ENCODE measurements at places on chromosomes 7 and 10.
A peak's percentile ranks its signal among the peaks of the same experiment; 100 is the strongest.

DNA sequence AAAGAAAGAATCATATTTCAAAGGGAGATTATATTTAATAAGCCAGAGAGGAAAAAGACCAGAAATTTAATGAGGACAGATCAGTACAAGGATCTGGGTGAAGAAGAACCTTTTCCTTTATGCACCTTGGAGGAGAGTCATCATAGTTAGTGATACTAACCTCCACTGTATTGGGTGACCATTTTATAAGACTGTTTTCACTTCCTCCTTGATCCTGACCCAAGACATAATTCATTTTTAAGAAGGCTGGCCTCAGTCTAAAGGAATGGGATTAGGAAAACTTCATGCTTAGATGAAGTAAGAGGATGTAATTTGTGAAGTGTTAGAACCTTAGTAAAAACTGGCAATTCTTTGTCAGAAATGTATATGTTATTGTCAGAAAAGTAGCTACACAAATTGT, 68.6 kb downstream of the ADAM22 start:
- DNase-seq, result no peak

DNA sequence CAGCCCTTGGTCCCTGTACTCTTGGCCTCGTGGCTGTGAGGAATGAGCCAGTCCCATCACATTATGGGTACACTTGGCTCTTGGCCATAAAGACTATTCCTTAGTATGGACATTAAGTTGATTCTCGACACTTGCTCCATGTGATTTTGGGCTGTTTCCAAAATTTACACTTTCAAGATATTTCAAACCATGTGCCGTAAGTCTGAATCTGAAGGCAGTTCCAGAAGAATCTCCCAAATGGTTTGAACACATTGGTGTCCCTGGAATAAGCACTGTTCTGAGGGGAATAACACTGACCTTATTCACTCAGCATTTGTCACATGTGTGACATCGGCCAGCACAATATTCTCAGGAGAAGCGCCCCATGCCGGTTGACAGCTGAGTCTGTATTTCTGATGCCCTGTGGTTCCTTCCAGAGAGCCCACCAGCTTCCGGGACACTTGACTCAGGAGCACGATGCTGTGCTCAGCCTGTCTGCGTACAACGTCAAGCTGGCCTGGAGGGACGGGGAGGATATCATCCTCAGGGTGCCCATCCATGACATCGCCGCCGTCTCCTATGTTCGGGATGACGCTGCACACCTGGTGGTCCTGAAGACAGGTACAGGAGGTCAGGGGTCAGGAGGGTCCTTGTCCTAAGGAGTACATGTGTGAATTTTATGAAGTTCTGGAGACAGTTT, 24.6 kb downstream of the NACAD start:
- DNase-seq, result no peak

GRCh38 chr7:16880554-16880953, 1.2 kb downstream of the AGR3 start:
- DNase-seq, result no peak

DNA sequence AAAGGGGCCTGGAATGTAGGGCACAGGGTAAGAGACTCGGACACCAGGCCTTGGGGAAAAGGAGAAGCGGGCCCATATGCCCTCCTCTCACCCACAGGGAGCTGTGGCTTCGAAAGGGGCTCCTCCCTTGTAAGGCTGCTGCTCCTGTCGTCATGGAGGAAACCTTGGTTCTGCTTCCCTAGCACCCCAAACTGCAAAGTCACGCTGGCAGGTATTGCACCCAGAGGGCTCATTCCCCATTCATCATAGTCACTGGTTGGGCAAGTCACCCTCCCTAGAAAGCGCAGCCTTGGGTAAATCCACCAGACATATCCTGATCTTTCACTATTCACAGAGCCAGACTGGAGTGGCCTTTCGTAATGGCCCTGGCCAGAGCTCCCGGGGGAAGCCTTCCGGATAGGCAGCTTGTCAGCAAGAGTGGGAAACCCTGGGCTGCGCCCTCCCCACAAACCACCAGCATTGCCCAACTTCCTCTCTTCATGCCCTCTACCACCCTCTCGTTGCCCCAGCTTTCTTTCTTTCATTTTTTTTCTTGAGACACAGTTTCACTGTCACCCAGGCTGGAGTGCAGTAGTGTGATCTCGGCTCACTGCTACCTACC, 121.0 kb downstream of the HIP1 start:
- DNase-seq, result peak; percentile 43

DNA sequence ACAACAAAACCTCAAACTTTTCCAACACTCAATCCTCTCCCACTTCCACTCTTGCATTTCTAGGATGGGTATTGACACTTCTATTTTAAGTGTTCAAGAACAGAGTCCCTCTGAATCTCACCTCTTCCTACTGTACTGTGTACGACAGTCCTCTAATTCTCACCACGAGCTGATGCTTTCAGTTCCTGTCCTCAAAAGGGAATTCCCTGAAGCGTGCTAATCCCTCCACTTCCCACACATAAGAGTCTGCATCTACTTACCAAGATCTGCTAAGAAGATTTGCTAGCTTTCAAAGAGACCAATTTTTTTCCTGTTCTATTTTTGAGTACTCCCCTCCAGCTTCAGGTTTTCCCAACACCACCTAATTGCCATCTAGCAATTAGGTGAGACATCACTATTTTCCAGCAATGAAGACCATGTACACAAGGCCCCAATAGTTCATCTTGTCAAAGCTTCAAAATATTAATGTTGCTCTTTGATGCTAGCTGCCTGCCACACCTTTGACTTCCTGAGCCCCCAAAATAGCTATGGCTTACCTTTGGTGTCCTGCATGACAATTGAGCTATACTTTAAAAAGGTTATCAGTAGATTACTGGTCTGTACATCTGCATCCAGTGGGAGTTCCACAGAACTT, 54.4 kb downstream of the ARMH3 start:
- no peak for DNase-seq

GRCh38 chr7:112110651-112111050, 95.5 kb downstream of the DOCK4 start:
- no peak for DNase-seq

- no peak for DNase-seq
Observed at GRCh38 chr7:84583331-84583730, 388.7 kb upstream of the SEMA3A start.

DNA sequence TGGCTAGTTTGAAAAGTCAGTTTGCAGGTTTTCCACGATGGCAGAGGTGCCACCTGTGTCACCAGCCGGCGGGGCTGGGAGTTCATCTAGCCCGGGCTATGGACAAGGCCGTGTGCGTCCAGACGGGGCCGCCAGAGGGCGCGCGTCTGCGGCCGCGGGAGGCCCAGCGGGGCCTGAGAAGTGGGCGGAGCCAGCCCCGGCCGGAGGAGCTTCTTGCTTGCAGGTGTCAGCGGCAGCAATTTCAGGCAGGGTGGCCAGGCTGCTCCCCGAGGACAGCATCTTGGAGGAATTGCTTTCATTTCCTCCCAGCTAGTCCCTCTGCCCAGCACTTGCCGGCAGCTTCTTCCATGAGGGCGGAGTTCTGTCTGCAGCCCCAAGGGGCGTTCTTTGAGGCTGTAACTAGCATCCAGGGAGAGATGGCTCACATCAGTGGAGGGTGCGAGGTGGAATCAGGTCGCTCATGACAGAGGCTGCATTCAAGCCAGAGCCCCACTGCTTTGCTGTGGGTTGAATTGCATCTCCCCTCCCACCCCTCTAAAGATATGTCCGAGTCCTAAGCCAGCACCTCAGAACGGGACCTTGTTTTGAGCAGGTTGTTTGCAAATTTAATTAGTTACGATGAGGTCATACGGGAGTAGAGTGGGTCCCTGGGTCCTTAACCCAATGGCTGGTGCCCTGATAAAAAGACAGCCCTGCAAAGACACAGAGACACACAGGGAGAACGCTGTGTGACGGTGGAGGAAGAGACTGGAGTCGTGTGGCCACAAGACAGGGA, 85.9 kb upstream of the MKI67 start:
- DNase-seq, result no peak

DNA sequence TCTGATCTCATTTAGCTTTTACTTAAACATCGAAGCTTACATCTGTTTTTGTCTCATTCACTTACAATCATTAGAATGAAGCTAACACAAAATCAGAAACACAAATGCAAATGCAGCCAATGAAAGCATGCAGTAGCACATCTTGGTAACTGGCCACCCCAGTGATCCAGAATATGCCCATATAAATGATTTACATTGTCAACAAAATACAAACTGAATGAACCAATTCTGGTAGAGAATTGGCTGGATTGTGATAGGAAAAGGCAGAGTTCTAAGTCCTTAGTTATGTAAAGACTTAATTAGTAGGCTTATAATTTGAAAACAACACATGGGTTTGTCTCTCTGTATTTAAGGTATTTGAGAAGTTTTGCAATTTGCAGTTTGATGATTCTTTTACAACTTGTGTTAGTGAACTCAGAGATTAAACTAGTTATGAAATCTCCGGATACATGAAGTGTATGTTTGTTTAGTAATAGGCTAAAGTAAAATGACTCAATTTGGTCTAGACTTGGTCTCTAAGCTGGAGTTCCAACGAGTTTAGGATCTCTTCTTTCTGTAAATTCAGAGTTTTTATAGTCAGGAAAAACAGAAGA, 21.2 kb downstream of the TECTB start:
- DNase-seq, result peak; percentile 76

DNA sequence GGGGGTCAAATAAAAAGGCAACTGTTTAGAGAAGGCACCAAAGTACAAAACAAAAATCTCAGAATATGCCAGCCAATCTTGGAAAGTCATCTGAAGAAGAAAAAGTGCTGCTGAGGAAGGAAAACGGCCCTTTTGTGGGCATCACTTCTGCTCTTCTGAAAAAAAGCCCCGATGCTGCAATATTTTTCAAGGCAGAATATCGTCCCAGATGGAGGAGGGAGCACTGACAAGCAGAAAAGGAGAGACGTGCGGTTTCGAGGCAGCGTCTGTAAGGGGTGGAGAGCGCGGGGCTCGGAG, 959 bp upstream of the ATRNL1 start:
- no peak for DNase-seq

GRCh38 chr10:125217990-125218675, 57.8 kb upstream of the CTBP2 start:
- DNase-seq, result peak; percentile 23

DNA sequence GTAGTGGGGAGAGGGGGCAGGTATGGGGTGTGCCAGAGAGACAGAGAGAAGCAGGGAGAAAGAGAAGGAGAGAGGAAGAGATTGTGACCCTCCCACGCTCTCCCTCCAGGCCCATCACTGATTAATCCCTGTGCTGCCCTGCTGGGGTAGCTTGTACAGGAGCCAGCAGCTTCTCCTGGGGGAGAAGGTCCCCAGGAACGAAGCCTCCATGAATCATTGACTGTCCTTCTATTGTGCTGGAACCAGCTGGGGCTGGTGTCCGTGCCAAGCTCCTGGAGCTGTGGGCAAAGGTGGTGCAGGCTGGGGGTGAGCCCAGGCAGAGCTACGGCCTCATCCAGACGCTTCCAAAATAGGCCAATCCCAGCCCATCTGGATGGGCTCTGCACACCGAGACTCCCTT, 20.9 kb downstream of the AQP1 start:
- DNase-seq, result no peak

DNA sequence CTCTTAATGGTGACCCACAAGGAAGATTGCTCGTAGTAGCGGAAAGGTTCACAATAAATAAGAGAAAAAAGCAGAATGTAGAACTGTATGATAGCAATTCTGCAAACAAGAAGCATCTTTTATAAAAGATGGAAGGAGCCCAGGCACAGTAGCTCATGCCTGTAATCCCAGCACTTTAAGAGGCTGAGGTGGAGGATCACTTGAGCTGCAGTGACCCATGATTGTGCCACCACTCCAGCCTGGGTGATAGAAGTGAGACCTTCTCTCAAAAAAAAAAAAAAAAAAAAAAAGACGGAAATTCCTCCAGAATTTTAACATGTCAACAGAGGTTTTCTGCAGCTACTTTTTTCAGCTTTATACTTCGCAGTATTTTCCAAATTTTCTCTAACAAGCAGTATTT, 13.2 kb downstream of the GATAD1 start:
- DNase-seq, result no peak

- no peak for DNase-seq
Observed at GRCh38 chr10:128210215-128211063, 84.2 kb upstream of the MKI67 start.

GRCh38 chr10:127376071-127376470, 173.0 kb upstream of the NPS start:
- DNase-seq, result no peak

DNA sequence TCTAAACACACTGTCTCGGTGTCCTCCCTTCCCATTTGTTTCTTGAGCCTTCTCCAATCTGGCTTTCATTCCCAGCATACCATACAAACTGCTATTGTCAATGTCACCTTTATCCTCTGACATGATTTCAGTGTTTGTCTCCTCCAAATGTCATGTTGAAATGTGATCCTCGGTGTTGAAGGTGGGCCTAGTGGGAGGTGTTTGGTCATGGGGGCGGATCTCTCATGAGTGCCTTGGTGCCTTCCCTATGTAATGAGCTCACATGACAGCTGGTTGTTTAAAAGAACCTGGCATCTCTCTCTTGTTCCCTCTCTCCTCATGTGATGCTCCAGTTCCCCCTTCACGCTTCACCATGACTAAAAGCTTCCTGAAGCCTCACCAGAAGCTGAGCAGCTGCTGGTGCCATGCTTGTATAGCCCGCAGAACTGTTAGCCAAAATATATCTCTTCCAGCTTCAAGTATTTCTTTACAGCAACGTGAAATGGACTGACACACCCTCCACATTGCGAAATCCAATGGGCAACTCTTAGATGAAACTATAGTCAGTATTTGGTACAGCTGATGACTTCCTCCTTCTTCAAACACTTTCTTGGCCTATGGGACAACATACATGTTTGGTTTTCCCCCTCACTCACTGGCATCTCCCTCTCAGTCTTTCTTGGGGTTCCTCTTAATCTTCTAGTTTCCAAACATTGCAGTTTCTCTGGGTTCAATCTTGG, 27.8 kb downstream of the RNLS start:
- DNase-seq, result no peak

GRCh38 chr10:116201011-116201410, 72.0 kb downstream of the GFRA1 start:
- DNase-seq, result peak; percentile 13

DNA sequence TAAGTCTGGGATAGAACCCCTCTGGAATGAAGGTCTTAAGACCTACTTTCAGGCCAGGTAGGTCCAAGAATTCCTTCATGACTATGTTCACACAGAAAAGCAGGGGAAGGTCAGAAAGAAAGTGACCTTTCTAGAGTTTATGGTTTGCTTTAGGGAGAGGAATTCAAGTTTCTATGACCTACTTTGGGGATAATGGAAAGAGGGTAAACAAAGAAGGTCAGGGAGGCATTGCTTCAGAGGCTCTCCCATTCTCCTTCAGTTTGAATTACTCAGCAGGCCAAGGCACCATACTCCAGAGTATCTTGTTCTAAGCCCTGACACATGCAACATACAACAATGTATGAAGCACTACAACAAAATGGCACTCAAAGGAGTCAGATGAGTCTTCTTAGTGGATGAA, 11.5 kb upstream of the MACC1 start:
- DNase-seq, result no peak
